ENCODE measurements at places on chromosomes 12 and 14. TPM values are rescaled to one million over a fixed set of nuclear protein-coding genes. Genes with fewer than 3 reads are reported as not detected.

TTC9 gene
- total RNA-seq = 11.7 TPM

GALNT16 gene
- 0.05 TPM for total RNA-seq

PYGL gene
- 2.0 TPM for total RNA-seq

STYK1 gene
- total RNA-seq = not detected

MYF6 gene
- total RNA-seq = not detected

CD163L1 gene
- not detected for total RNA-seq

OR4E2 gene
- total RNA-seq = not detected

KRT85 gene
- total RNA-seq = not detected

FIGNL2 gene
- total RNA-seq = 0.76 TPM

CCDC177 gene
- not detected for total RNA-seq

TMEM132C gene
- not detected for total RNA-seq

RNASE3 gene
- not detected for total RNA-seq

KRT75 gene
- total RNA-seq = not detected

DNA sequence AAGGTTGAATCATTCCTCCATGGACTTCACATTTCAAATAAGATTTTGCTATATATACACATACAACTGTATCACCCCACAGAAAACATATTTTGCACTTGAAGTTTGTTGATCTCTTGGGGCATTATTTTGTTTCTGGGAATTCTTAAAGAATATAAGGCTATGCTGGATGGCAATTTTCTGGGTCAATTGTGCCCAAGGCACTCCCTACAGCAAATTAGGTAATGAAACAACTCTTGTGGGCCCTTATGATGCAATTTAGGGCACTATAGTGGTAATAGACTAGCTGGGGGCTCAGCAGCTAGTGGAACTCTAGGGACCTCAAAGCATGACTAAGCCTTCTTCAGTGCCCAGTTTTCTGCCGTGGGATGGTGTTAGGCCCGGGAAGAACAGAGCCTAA lies 444.4 kb downstream of the NRXN3 start:
- DNase-seq = no peak

GRCh38 chr14:99677231-99678140 lies 6.6 kb upstream of the CYP46A1 start:
- DNase-seq = no peak

DNA sequence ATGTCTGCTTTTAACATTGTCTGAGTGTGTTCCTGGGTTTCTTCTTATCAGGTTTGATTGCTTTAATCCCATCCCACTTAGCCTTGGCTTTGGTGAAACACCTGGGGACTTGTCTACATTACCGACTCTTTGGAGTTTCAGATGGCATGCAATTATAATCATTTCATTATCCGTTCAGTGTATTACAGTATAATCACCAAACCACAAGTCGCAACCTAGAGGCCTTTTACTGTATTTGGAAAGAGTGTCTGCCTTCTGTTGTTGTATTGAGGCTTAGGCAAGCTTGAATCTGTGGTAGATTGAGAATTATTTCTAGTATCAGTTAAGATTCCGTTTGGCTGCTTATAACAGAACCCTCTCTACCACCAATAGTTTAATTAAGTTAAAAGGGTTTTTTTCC lies 103.9 kb downstream of the TGFB3 start:
- DNase-seq = no peak

DNA sequence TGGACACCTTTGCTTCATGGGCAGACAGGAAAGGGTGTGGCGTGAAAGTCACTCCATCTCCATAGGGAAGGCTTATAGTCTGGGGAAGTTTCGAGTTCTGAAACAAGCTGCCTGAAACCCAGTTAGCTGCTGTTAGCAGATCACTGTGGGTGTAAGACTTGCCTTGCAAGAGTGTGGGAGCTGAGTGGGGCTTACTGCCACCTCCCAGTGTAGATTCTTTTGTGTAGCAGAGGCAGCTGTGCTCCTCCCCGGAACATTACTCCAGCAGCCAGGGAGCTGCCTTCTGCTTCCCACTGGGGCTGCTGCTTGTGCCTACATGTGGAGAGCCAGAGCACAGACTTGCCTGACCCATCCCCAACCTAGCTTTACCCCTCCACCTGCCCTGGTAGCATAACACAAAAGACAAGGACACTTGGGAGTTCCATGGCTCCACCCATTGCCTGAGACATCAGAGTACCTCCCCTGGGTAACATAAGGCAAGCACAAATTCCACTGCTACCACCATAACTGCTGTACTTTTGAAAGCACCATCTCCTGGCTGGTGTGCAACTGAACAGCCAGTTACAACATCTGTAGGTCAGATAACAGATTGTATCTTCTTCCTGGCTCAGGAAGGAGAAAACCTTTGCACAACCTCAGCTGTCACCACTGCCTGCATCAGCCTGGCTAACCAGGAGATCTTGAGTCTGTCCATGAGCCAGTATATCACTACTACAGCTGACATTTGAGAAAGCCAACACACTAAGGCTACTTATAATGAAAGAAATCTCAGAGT lies 69.5 kb downstream of the ADAMTS20 start:
- no peak for DNase-seq

GRCh38 chr14:55373784-55374705 lies 37.6 kb downstream of the ATG14 start:
- no peak for DNase-seq

GRCh38 chr12:24795699-24796347 lies 153.1 kb downstream of the BCAT1 start:
- DNase-seq = no peak

DNA sequence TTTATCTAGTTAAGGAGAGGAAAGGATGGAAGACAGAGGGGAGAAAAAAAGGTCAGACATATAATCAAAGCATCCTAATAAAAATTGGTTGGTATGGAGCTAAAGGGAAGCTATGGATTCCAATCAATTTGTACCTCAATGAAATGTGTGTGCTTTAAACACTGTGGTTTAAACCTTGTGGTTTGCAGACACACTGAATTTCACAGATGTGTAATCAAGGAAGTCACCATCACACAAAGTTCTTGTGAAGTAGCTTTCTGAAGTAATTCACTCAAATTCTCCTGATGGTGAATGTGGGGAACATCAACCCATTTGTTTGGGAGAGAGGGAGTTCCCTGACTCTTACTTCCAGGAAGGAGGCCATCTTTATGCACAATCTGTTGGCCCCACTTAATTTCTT lies 243.3 kb upstream of the KRR1 start:
- DNase-seq = no peak

GRCh38 chr12:114598111-114598510 lies 85.9 kb downstream of the TBX3 start:
- DNase-seq = no peak

- no peak for DNase-seq
Observed at GRCh38 chr14:67167420-67168109, 21.7 kb upstream of the GARIN2 start.

- DNase-seq = no peak
Observed at GRCh38 chr14:54829486-54830224, 73.0 kb downstream of the GCH1 start.

DNA sequence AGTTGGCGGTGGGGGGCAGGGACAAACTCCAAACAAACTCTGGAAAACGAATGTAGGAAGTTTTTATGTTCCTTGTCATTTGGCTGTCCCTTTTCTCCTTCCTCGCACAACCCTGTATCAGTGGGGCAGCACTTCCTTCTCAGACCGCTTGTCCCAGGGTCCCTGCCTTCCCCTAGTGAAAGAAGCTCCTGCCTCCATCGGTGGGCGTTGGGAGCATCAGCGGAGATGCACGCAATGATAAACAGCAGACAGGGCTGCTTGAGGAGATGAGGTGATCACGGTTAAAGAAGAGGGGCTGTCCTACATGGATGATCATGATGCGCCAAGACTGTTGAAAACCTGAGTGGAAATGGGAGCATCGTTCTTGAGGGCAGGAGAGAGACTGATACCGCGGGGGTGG lies 620 bp downstream of the C1S start:
- DNase-seq = no peak

DNA sequence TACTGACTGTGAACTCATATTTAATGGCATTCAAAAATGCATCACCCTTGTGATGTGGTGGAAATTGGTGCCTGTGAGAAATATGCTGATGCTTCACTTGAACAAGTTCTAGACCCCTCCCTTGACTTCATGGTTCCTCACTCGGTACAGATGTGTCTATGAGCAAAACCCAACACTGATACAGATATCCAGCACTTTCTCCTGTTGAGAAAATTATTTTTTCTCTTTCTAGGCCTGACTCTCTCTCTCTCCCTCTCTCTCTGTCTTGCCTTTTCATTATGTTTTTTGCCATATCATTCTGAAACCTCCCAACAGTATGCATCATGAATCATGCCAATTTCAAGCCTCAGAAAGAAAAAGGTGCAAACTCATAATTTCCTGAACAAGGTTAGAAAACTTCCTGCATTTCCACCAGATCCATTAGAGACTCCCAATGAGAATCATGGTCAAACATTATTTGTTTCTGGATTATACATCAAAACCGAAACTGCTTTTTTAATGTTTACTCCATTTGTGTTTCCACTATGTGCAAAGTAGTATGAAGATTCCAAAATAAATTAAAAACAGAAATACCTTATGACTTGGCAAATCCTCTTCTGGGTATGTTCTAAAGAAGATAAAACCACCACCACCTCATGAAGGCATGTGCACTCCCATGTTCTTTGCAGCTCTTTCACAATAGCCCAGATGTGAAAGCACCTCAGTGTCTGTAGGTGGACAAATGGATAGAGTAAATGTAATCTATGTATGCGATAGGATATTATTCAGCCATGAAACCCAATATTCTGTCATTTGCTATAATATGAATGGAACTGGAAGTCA lies 543.6 kb downstream of the TMEM121 start:
- no peak for DNase-seq

DNA sequence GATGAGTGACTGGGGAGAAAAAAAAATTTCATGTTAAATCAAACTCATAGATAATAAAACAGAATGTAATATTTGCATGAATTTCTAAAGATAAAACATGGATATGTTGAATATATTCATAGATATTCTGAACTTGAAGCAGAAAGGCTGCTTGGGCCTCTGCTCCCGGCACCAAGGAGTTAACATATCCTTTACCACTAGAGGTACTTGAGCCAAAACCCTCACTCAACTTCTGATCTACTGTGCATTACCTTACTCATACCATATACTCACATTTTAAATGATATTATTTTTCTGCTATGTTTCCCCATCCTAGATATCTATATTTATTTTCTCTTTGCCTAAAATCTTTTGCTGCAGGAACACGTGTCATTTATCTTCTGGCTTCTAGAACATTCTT lies 14.9 kb downstream of the AREL1 start:
- no peak for DNase-seq

All from T-helper 17 cell (primary cell).